ENCODE measurements at places on chromosomes 12 and 14. TPM values are rescaled to one million over a fixed set of nuclear protein-coding genes. Genes with fewer than 3 reads are reported as not detected.

Gene ARMH4
- total RNA-seq, result 6.1 TPM

Gene SOAT2
- not detected for total RNA-seq

Gene BHLHE41
- 15.0 TPM for total RNA-seq

Gene SLC10A1
- not detected for total RNA-seq

Gene PLD4
- total RNA-seq, result under 0.01 TPM

Gene DIO2
- total RNA-seq, result 11.6 TPM

Gene TARBP2
- total RNA-seq, result 12.8 TPM

Gene SALL2
- total RNA-seq, result 8.3 TPM

Gene CATSPERB
- 0.11 TPM for total RNA-seq

Gene KRT79
- not detected for total RNA-seq

Gene WNT1
- not detected for total RNA-seq

Gene INSM2
- not detected for total RNA-seq

Gene LMO3
- total RNA-seq, result 66.1 TPM

Gene ANO4
- total RNA-seq, result 0.17 TPM

Gene XRCC3
- total RNA-seq, result 1.6 TPM

Gene SYNDIG1L
- total RNA-seq, result 0.29 TPM

Gene P2RX7
- total RNA-seq, result 4.3 TPM

Gene IGF1
- 15.4 TPM for total RNA-seq

Gene SPRYD4
- 1.7 TPM for total RNA-seq

Data from esophagus muscularis mucosa (tissue), 4 donors.